ENCODE measurements at places on chromosomes 7 and 10. TPM values are rescaled to one million over a fixed set of nuclear protein-coding genes. Genes with fewer than 3 reads are reported as not detected.

The IGFBP1 gene
- 0.33 TPM for total RNA-seq

The C10orf62 gene
- total RNA-seq, result not detected

The PSMG3 gene
- 59.4 TPM for total RNA-seq

The PFKFB3 gene
- 17.1 TPM for total RNA-seq

DNA sequence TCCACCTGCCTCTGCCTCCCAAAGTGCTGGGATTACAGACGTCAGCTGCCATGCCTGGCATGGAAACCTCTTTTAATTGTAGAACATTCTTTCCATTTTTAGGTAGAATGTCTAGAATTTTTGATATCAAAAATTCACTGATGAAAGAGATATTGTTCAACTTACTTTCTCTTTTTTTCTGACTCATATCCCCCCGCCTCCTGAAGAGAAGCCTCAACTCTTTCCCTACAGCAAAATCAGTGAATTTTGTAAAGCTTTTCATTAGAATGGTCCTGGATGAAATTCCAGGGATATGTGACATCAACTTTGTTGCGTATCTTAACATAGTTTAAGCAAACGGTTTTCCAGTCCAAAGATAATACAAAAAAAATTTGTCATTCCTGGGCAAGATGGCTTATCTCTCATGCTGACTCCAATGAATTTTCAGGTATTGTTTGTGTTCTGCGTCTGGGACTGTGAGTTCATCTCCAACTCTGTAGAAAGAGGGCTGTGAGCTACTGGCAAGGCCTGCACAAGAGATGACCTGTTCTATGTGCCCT is 256.8 kb downstream of the BMPER start:
- DNase-seq, result no peak

DNA sequence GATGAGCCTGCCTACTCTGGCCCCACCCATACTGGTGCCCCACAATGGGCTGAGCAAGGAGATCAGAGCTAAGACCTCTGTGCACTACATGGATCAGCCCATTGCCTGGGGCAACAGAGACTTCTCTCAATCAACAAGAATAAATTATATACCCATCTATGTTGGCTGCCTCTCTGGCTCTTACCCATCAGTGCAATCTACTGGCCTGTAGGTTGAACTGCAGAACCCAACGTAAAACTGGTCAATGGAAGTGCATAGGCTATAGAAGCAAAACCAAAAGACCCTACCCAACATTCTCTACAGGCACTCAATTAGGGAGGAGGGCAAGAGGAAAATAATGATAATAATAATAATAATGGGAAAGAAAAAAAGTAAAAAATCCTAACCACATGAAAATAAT is 574.3 kb downstream of the MAGI2 start:
- DNase-seq, result no peak

DNA sequence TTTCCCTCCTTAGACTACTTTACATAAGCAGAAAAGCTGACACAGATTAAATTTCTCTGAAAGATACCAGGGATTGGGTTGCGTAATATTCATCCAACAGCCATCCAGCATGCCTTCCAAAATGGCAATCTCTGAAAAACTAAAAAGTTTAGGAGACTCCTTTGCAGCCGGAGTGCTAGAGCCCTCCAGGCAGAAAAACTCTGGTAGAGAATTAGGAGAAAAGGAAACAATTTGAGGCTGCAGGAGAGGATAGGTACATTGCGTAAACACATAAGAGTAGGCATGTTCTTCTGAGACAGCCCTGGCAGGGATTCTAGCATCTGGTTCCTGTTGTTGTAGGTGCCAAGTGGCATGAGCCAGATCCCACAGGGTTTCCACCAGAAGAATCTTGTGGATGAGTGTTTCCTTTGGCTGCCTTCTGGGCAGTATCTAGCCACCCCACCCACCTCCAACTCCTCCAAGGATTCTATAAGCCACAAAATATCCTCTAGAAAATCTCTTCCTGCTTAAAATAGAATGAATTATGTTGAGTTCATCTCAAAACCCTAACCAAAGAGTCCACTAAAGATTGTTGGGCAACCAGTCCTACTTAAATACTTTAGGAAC is 402.4 kb downstream of the HGF start:
- DNase-seq, result no peak

- DNase-seq, result no peak
Measured at GRCh38 chr10:6071181-6072175, 9.3 kb upstream of the IL2RA start.

GRCh38 chr10:49631975-49632374 is 18.1 kb downstream of the CHAT start:
- DNase-seq, result no peak

GRCh38 chr7:142338633-142339501 is 81.0 kb upstream of the PRSS58 start:
- no peak for DNase-seq

DNA sequence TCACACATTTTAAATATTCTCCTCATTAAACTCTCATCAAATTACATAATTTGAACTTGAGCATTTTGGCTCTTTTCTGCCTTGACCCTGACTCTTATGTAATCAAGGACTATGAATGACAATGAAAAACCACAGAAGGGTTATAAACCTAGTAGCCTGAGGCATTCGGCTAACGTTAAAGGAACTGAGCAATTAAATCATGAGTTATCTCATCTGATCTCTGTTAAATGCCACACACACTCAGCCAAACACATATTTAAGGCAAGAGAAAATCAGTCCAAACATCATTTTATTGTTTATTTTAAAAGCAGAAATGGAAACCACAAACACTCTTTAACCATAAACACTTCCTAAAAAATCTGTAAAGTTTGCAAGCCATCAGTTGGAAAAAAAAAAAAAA is 204.3 kb downstream of the DGKI start:
- DNase-seq, result no peak

DNA sequence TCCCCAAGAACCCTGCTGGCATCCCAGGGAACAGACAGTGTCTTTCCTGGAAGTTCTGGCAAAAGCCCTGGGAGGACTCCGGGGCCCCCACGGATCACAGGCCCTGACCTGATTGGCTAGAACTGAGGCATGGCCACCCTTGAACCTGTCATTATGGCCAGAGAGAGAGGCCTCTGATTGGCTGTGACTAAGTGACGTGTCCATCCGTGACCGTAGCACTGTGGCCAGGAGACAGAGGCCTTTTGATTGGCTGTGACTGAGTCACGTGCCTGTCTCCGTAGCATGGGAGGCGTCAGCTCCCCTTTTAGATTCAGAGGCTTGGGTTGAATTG is 163.8 kb downstream of the RGS10 start:
- DNase-seq, result no peak

DNA sequence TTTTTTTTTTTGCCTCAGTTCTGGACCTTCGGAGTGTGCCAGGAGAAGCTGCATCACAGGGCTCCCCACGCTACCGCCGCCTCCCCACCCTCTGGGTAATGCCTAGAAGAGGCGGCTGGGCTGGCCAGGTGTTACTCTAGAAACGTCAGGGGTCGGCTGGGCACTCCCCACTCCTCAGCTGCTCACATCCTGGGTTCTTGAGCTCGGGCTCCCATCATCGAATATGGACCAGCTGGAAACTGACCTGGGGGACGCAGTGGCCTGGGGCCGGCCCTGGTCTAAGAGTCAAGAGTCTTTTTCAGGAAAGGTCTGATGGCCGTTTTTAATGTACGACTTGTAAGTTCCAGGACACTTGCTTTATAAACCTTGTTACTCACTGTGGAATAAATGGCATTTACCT is 326.5 kb downstream of the WDR37 start:
- DNase-seq, result no peak

DNA sequence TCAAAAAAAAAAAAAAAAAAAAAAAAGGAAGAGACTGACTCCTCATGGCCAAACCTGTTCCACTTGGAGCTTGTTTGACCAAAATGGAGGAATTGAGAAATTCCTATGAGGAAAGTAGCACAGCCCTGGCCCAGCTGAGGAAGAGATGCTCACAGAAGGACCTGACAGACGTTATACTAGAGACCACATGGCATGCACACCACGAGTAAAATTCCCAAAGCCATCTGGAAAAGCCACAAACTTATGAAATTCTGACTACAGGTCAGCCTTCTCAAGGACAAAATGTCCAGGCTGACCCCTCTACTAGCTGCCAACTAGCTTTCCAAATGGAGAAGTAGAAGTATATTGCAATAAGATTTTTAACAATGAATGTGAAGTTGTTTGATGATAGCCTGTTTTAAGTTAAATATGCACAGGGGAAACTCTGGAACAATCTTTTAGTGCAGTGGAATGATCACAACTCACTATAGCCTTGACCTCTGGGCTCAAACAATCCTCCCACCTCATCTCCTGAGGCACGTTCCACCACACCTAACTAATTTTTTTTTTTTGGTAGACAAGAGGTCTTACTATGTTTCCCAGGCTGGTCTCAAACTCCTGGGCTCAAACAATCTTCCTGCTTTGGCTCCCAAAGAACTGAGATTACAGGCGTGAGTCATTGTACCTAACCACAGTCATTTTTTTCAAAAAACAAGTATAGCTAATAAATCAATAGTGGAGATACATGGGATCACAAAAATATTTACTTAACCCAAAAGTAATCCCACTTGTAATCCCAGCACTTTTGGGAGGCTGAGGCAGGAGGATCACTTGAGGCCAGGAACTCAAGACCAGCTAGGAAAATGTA is 75.7 kb downstream of the AKR1D1 start:
- DNase-seq, result no peak

- DNase-seq, result no peak
Measured at GRCh38 chr7:22900101-22900500, 77.5 kb upstream of the TOMM7 start.

DNA sequence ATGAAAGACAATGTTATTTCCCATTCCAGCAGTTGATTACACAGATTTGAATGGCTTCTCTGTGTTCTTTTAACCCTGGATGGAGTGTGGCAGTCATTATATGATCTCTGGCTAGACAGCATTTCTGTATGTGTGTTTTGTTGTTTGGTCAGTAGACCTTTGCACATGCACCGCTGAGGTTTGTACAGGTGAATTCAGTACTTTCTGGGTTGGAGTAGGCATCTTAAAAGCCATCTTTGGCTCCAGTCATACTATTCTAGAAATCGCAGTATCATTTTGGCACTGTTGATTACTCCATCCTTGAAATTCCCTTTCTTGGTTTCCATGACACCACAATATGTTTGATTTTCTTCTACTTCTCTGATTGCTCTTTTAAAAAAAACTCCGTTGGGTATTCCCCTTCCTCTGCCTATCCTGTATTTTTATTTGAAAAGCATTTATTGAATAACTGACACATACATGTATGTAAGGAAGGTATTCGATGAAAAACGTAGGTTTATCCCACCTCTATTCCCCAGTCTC is 29.9 kb downstream of the TAS2R41 start:
- DNase-seq, result no peak

- no peak for DNase-seq
Measured at GRCh38 chr7:1712907-1713501, 42.9 kb downstream of the ELFN1 start.

- DNase-seq, result no peak
Measured at GRCh38 chr7:995571-995970, 12.6 kb downstream of the CYP2W1 start.

- DNase-seq, result no peak
Measured at GRCh38 chr7:98091061-98091460, 15.6 kb upstream of the LMTK2 start.
